ENCODE measurements at places on chromosomes 1 and 21.

GRCh38 chr1:74455390-74455789, 57.0 kb downstream of the LRRC53 start:
- DNase-seq: no peak

GRCh38 chr1:223140611-223141405, 2.2 kb downstream of the TLR5 start:
- DNase-seq: no peak

DNA sequence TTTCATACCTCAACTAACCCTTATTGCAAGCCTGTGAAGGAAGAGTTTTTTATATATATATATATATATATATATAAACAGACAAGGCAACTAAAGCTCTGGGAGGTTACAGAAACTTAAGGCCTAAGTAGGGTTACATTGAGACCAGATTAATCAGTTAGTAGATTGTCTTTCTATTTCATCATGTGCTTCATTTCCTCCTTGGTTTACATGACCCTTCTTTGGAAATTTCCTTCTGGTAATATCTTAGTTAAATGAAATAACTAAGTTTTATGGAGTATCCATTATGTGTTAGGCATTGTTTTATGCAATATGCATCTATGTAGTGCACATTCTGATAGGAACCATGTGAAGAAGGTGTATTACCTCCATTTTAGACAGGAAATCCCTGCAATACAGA, 112.7 kb downstream of the FGGY start:
- DNase-seq: no peak

DNA sequence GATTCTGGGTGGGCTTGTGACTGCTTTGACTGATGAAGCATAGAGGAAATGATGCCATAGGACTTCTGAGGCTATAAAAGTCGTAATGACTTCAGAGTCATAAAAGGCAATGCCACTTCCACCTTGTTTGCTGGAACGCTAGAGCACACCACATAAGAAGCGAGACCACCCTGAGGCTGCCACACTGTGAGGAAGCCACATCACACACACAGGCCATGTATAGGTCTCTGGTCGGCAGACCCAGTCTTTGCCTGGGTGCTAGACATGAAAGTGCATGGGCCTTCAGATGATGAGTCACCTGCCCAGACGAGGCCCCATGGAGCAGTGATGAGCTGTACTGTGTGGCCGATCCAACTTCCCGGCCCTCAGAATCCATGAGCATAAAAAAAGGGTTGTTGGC, 14.2 kb upstream of the KANK4 start:
- no peak for DNase-seq

GRCh38 chr1:246788895-246789338, 64.7 kb downstream of the SCCPDH start:
- DNase-seq: no peak

GRCh38 chr1:167620002-167620401, 10.0 kb upstream of the RCSD1 start:
- DNase-seq: no peak

DNA sequence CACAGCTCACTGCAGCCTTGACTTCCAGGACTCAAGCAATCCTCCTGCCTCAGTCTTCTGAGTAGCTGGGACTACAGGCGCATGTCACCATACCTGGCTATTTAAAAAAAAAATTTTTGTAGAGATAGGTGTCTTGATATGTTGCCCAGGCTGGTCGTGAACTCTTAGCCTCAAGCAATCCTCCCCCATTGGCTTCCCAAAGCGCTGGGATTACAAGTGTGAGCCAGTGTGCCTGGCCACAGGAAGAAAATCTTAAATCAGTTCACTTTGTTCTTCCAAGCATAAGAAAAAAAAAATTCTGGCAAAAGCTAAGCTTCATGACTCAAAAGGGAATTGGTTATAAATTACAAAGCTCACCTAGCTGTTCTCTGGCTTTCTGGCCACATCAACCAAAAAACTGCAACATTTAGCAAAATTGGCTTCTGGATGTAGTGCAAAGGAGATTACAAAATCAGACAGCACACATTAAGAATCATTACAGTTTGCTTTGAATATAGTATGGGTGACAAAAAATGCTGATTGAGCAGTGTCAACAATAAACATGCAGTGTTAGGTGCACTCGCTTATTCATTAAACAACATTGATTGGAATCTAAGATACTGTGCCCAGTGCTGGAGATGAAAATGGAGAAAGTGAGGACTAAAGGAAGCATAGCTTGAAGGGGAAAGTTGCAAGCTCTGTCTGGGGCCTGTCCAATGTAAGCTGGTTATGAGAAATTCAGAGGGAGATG, 76.7 kb downstream of the KCTD3 start:
- DNase-seq: no peak

DNA sequence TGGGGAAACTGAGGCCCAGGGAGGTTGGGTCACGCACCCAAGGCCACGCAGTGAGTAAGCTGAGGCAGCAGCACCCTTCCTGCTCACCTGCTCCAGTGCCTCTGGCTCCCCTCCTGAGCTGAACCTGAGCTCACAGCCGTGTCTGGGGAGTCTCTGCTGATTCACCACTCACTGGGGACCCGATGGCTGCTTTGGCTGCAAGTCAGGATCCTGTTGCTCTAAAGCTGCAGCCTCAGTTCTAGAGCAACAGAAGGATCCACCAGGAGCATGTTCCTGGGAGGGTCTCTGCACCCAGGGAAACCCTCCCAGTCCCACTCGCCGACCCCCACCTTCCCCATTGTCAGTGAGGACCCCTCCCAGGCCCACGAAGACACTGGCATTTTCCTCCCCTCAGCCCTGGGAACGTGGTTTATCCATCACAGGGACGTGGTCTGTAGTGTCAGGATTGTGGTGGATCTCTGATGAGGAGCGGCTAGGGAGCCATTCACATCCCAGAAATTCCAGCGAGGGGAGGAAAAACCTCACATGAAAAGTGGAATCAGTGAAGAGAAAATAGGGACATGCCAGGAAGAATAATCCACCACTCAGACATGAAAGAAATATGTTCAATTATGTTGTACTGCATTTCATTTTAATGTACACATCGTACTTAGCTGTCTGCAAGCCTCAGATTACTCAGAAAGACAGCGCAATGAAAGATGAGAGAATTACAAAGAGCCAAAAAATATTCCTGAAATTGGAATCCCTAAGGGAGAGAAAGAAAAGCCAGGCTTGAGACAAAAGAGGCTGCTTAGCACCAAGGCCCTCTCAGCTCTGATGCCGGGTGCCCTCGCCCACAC, 447.2 kb downstream of the MATN1 start:
- no peak for DNase-seq

Measured in GM13976 (cell line).